Dermis microvascular lymphatic vessel endothelial cell (primary cell): ENCODE measurements at places on chromosomes 3 and 15. TPM values are rescaled to one million over a fixed set of nuclear protein-coding genes. Genes with fewer than 3 reads are reported as not detected.

CKMT1A gene
- not detected in 2 replicates for total RNA-seq

PEX11A gene
- 3.6 and 5.8 TPM in 2 replicates for total RNA-seq

GRCh38 chr3:178671791-178672190, 135.6 kb downstream of the KCNMB2 start:
- no peak for DNase-seq

GRCh38 chr3:80677796-80678195, 910.0 kb upstream of the ROBO1 start:
- DNase-seq = peak; percentile 73

- peak; percentile 17 for DNase-seq
These were observed at the start of gene PAQR5 for GRCh38 chr15:69298697-69299441. PAQR5 (plus strand) TSS chr15:69298912; CDS start chr15:69360081, 61,169 bp downstream.

- peak; percentile 95 for DNase-seq
These were observed 47.6 kb downstream of the LARS2 start for GRCh38 chr3:45435961-45436360.

DNA sequence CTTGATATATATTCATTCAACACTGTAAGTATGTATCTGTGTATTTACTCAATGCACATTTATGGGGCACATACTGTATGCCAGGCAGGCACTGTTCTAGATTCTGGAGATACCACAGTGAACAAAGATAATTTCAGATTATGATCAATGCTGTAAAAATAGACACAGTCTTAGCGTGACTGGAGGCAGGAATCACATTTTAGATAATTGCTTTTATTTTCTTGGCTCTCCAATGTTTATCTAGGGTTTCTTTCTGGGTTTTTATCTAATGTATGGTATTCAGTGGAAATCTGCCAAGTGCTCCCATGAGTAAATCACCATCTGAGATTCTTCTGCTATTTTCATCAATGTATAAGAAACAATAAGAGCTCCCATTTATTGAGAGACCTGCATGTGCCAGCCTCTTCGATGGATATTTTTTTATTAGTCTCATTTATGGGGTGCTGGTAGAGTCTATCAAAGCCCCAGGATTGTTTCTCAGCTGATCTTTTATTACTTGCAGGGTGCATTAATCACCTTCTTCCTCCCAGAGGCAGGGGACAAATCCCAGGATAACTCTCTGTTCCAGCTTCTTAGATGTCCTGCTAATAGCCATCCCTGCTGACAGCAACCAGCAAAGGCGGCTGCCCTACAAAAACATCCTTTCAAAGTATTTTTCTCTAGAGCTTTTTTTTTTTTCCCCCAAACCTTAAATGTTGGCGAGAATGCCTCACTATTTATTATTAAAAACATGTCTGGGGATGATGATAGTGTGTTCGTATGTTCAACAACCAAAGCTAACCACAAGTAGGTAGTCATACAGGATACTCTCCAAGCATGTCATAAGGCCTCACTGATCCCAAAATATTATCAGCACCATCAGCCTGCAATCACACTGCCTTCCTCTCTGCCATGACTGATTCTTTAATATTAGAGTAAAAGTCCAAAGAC, 331.0 kb upstream of the RASGRP1 start:
- no peak for DNase-seq

DNA sequence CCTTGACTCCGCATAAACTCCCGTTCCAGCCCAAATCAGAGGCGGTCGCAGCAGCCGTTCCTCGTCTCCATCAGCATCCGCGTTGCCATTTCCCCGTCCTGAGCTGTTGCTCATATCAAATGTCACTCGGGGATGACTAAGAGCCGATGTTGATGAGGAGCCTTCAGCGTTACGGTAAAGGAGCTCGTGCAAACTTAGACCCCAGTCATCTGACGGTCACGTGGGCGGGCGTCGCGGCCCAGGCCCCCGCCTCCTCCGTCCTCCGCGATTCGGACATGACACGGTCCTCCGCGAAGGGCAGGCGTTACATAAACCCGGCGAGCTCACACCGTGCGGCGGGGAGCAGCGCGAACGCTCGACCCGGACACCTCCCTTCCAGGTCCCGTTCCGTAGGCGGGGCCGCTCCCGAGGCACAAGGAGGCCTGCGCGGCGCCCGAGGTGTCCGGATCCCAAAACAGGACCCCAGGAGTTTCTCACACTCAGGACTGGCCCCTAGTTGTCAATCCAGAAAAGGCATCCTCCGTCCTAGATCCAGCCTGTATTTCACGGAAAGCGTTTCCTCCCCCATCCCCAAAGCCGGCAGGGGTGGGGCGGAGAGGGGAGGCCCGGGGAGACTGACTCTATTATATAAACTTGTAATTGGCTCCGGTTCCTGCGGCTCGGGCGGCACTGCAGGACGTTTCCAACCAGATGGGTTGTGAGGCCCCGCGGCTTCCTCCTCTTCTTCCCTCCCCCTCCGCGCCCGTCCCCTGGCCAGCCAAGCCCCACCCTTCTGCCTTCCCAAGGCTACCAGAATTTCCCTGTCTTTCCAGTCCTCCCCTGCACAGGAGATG, 100.0 kb upstream of the IGF1R start:
- DNase-seq = peak; percentile 59

DNA sequence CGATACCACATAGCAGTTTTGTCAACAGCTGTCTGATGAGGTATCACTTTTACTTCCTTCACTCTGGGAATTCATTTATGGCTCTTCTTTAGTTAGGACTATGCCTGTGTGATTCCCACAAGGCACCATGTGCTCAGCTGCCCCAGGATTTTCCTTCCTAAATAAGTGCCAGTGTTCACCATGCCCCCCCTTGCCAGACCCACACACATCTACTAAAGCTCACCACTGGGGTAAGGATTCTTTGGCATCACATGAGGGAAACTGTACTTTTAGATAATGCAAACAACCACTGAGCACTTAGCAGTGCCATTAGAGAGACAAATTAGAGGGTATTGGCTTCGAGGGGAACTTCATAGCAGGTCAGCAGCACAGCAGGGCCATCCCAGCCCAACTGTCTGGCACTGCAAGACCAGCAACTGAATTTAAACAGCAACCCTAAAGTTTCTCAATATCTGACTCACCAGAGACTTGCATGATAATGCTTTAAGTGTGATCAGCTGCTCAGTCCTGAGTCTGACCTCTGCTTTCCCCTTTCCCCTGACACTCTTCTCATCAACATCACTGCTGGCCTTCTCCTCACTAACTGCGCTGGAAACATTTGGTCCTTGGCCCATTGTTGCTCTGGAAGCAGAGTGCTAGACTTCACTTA, 114.3 kb downstream of the STAC start:
- no peak for DNase-seq

ADAMTS7 gene
- total RNA-seq = 6.5 and 8.1 TPM in 2 replicates

LDHAL6B gene
- total RNA-seq = not detected in 2 replicates

GRCh38 chr3:116033516-116033915, 410.2 kb downstream of the GAP43 start:
- no peak for DNase-seq

- no peak for DNase-seq
These were observed 277.3 kb upstream of the NR2F2 start for GRCh38 chr15:96053031-96053780.

DNA sequence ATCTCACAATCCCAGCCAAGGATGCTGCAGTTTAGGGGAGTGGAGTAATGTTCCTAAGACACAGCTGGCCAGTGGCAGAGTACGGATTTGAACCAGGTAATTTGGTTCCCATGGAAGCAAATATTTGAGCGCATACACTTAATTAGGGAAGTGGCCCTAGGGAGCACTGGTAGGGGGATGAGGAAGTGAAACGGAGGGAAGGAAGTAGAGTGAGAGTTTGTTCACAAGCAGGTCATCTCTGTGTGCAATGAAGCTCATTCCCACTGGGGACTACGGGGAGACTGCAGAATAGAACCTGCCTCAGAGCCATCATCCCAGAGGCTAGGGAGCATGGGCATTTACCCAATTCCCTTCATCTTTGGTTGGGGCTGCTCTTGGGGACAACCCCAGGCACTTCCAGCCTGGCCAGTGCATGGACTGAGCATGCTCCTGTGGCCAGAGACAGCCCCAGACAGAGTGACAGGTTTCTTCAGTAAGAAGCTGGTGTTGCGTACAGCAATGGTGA, 317.2 kb upstream of the PROK2 start:
- no peak for DNase-seq

SERP1 gene
- 97.2 and 130 TPM in 2 replicates for total RNA-seq

DNA sequence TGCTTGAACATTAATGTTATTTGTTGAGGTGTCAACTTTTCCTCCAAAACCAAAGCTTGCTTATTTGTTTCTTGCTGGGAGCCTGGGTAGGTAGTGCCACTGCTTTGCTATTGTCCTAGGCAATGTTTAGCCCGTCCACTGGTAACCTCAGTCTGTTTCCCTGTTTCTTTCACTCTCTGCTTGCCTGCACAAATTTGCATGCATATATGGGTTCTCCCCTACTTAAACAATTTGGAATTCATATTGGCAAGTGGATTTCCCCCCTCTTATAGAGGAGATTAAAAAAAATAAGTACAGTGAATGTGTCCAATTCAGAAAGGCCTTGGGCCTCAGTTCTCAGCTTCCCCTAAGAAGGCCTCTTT, 45.0 kb upstream of the BOC start:
- no peak for DNase-seq

TM4SF18 gene
- total RNA-seq = 318 and 366 TPM in 2 replicates

DNA sequence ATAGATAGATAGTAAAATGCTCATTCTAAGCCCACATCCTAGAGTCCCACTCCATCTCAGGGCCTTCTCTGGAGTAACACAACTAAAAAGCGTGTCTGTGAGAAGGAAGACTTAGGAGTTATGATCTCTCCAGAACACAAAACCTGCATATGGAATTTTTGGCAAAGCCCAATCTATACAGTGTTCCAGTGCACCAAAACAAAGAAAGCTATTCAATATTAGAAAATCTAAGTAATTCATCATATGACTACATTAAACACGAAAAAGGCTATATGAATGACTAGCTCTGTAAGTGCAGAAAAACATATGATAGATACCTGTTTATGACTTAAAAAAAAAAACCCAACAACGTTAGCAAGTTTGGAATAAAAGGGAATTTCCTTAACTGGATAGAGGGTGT, 27.7 kb downstream of the MTMR10 start:
- DNase-seq = no peak

- DNase-seq = no peak
These were observed 50.1 kb downstream of the CMSS1 start for GRCh38 chr3:99867594-99868310.

FBXO40 gene
- total RNA-seq = not detected in 2 replicates

DNA sequence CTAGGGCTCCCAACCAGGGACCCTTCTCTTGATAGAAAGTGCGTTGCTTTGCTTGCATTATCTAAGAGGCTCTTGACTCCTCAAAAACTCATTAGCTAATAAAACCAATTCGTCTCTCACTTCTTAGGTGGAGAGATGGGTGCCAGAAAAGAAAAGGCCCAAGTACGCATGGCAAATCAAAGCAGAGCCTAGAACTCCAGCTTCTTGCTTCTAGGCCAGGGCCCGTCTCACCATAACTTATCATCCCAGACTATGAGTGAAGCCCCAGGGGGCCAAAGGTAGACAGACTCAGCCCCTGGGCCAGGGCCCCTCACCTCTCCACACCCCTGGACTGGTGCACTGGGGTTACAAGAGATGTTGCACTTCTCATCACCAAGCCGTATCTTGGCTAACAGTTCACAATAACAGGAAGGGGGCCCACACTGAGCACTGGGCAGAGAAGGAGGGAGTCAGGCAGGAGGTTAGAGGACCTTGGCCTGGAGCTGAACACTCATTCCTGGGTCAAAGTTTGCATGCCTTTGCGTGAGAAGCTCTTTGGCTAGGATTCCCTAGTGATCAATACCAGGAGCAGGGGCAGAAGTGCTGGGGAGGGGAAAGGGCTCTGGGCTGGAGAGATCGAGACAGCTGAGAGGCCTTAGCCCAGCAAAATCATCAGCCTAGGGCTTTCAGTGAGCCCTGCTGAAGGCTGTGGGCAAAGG, 5.4 kb upstream of the CYP1A1 start:
- DNase-seq = peak; percentile 42

SH3GL3 gene
- under 0.01 TPM in 1 of 2 replicates, not detected in the other for total RNA-seq

DNA sequence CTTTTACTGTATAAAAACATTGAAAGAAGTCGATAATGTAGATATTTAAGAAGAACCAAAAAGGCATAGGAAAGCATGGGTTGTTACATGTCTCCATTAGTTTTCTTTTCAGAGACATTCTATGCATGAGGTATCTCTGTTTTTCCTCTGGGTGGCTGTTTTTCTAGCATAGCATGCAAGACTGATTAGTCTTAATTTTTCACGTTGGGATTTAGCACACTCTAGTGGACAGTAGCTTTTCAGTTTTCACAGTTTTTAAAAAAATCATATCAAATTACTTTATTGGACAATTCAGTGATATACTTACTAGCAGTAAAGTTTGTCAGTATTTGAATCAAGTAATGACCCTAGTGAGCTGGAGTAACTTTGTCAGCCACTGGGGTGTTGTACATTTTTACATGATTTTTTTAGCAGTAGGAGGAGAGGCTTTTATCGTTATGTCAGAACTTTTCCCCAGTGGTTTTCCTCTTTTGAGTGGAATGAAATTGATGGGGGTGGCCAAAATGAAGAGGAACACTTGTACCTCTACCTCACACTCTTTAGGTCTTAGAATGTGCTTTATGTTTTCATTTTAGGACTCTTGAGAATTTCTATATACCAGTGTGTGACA, 57.2 kb downstream of the SEC22A start:
- DNase-seq = peak; percentile 69

DNA sequence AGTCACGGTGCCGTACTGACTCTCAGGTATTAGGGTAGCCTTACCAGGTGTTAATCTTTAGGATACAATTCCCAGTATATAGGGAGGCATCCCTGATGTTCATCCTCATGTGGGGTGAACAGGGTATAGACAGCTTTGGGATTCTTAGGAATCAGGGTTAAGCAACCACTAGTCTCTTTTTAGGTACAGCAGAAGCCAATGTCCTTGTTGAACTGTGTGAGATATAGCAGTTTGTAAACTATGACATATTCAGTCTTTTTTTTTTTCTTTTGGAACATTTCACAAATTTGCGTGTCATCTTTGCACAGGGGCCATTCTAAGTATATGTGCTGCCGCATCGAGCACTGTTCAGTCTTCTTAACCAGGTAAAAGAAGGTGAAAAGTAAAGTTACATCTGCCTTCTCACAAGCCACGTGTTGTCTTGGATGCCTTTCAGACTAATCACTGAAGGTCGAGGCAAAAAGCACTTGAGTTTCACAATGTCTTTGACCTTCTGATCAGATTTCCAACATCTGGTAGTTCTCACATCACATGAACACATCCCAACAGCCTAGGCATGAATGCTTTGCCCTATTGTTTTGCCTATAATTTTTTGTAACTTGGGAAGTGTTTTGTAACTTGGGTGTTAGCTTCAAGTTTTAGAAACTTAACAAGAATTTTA, 17.2 kb downstream of the TSEN2 start:
- no peak for DNase-seq

- no peak for DNase-seq
These were observed 52.0 kb upstream of the TRPM1 start for GRCh38 chr15:31153531-31153930.

DNA sequence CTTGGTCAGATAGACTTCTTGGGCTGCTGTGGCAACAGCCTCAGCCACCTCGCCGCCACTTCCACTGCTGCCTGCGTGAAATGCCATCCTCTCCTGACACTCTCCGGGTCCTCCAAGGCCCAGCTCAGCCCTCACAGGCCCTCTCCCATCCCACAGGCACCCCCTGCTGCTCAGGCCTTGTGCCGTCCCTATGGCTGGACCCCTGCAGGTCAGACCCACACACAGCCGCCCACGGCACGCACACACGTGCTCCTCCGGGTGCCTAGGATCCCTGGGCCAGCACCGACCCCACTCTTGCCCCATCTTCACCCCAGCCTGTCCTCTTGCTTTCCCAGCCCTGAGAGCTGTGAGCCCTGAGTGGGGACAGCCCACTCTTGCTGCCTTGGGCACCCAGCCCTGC, 19.7 kb downstream of the CFAP100 start:
- no peak for DNase-seq

- DNase-seq = no peak
These were observed 34.2 kb upstream of the SPTBN5 start for GRCh38 chr15:41928100-41928499.

- DNase-seq = no peak
These were observed 21.5 kb downstream of the LARS2 start for GRCh38 chr3:45409921-45410320.
